GOT3 (cell line): ENCODE measurements at places on chromosomes 12 and 14.

GRCh38 chr12:110282300-110282860 lies 1.3 kb downstream of the ATP2A2 start:
- no peak for DNase-seq

DNA sequence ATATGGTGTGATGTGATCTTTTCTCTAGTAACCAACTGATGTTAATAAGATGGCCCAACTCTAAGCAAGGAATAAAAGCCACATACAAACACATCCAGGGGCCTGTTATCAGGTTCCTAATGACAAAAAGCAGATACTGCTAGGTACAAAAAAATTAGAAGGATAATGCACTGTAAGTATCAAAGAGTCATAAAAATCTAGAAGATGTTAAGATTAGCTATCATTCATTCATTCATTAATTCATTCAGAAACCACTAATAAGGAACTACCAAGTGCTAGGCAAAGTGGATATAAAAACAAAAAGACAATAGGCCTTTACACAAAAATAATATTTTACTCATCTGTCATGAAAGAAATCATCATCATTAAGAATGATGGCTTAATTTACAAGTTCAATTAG lies 21.6 kb downstream of the ATF7 start:
- no peak for DNase-seq

DNA sequence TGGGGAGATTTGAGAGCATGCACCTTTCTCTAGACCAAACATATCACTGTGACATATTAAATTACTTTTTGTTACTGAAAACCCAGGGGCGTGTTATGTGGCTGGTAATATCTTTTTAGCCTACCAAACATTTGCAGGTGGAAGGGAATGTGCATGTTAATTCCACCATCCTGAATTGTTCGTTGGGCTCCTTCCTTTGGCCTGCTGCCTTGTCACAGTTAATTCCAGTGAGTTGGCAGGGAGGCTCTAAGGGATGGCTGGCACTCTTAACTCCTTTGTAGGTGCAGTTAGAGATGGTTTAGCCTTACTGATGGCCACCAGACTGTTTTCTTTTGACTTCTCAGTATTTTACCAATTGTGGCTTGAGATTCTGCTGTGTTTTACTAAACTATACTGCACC lies 64.5 kb downstream of the DIP2B start:
- no peak for DNase-seq

DNA sequence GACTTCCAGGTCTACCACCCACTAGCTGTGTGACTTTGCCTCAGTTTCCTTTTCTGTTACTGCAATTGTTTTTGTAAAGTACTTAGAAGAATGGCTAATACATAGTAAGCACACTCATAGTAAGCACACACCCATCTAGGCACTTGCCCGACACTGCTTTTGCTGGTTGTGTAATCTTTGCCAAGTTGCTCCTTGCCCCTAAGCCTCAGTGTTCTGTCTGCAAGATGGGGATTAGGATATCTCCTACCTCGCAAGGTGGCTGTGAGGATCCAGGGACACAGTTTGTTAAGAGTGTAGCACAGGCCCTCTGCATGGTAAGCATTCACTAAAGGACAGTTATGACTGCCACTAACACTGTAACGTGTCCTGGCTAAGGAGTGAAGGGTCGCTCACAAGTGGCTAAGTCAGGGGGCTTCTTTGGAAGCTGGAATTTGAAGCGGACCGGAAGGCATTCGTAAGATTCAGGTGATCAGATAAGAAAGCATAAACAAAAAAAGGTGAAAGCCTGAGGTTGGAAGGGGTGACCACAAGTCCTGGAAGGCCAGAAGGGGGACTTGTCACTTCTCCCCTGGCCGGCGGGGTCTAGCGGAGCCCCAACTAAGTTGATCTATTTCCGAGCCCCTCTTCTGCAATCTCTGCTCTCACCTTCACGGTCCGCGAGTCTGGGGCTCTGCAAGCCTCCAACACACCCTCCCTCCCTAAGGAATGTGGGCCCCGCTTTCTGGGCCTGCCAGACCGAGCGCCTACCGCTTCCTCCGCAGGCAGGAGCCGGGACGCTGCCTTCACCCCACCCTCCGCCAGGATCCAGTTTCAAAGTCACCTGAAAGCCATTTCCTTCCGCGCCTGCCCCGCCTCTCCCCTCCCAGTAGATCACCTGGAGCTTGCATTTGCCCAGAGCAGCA lies 1.5 kb upstream of the PLEKHG3 start:
- DNase-seq: no peak

DNA sequence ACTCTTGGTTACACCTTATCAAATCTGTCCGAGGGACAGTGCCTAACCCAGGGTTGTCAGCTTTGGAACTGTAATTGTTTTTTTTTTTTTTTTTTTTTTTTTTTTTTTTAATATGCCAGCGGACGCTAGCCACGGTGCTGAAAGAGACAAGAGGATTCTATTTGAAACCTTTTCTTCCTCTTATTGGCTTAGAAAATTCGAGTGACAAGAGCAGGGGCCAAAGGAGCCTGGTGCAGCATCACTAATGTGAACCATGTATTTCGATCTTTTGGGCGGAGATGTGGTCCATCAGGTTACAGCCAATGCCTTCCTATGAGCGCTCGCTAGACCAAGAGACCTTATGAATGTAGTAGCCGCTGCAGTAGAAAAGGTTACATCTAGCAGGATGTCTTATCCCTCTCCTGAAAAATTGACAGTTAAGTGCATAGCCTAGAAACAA lies 922 bp downstream of the PTPRR start:
- no peak for DNase-seq
